ENCODE measurements at places on chromosomes 12 and 14.

DNA sequence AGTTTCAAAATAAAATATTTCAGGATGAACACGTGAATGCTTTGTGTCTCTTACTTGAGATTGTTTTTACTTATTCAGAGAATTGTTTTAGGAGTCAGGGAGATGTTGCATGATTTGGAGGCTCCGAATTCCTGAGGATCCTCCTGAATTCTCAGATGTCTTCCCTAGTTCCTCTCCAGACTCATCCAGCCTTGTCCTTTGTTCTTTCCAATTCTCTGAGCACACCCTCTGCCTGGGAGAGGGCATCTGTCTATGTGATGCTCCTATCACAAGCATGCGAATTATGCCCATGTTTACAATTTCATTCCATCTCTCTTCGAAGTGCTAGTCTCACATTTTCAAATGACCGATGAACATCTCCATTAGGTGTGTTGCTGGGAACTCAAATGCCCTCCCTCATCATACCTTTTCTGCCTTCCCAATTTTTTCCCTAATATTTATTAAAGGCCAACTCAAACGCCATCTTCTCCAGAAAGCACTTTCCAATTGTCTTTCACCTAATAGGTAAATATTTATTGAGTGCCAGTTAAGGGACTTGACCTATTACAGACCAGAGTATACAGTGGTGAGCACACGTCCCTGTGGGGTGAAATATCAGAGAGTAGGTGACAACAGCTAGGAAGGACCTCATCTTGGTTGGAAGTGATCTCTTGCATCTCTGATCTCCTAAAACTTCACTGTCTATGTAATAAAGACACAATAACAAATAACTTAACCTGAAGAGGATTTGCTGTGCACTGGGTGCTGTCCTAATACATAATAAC lies 64.4 kb downstream of the ARF6 start:
- no peak for DNase-seq
- no peaks in the 10 kb centered on the region for H3K4me1 ChIP-seq
- H3K27ac ChIP-seq = no peak overlapping the region
- H3K4me3 ChIP-seq = no peak overlapping the region
- H3K27me3 ChIP-seq = no peaks in the 10 kb centered on the region

DNA sequence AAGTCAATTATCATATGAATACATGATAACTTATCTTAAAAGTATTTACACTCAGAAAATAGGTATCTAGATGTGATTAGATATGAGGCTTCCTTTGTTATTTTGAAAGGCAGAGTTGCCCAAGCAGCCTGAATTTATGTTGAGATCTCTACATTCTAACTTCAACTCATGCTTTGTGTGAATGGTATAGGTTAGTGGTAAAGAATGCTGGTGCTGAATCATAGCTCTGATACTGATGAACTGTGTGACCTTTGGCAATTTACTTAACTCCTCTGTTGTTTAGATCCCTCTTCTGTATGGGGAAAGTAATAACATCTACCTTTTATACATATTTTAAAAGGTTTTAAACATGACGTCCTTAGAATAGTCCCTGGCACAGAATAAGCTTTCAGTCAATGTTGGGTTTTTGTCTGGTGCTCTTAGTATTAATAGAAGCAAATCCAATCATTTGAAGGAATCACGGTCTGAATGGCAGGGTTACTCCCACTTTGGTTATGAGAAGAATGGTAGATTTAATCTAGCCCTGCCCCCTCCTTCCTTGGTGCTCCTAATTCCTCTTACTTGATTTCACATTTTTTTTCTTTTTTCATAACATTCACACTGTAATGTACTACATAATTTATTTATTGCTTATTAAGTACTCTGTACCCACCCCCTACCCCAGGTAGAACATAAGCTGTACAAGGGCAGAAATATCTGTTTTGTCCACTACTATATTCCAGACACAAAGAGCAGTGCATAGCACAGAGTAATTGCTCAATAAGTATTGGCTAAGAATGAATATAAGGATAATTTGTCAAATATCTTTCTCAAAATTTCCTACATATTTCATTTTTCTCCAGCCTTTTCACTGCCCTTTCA lies 203.3 kb upstream of the KRR1 start:
- no peak overlapping the region for H3K4me3 ChIP-seq
- H3K27ac ChIP-seq = no peak overlapping the region
- no peaks in the 10 kb centered on the region for H3K27me3 ChIP-seq
- DNase-seq = no peak
- H3K36me3 ChIP-seq = no peaks in the 10 kb centered on the region
- H3K4me1 ChIP-seq = no peaks in the 10 kb centered on the region

DNA sequence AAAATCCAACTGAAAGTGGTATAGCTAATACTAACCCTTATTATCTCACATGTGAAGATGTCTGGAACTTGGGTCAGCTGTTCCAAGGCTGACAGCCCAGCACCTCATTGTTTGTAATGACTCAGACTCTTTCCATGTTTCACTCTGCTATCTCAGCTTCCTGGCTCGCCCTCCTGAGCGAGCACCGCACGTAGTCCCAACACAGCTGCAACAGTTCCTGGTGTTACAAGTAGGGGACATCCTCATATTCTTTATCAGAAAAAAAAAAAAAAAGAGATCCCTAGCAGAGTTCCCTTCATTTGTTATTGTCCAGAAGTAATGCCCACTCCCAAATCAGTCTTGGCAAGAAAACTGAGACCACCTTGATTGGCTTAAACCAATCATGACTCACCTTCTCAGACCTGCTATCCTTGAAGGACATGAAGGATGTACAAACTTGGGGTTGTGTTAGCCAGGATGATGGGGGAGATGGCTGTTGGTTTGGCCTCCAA lies 92.5 kb downstream of the ADCK1 start:
- no peak overlapping the region for H3K4me3 ChIP-seq
- no peak overlapping the region for H3K27ac ChIP-seq
- peaks cover 3% of the 10 kb centered on the region for H3K36me3 ChIP-seq
- no peak for DNase-seq
- H3K4me1 ChIP-seq = no peaks in the 10 kb centered on the region
- H3K27me3 ChIP-seq = peaks cover 2% of the 10 kb centered on the region

DNA sequence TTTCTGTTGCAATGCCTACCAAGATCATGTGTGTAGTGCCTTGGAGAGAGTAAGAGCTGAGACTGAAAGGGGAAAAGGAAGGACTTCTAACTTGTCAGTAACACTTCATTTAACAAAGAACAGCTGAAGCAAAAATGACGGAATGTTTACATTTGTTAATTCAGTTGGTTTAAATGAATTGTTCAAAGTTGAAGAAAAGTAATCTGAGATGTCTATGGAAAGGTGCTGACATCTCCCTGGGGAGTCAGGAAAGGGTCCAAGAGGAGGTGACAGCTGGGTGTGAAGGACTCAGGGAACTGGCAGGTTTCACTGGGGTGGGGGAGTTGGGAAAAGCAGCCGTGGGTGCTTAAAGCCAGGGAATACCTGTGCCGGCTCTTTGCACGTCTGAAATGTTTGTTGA lies 7.9 kb downstream of the TMEM63C start:
- no peak overlapping the region for H3K27ac ChIP-seq
- peaks cover 12% of the 10 kb centered on the region for H3K4me1 ChIP-seq
- H3K27me3 ChIP-seq = no peaks in the 10 kb centered on the region
- peaks cover 5% of the 10 kb centered on the region for H3K36me3 ChIP-seq
- no peak for DNase-seq

DNA sequence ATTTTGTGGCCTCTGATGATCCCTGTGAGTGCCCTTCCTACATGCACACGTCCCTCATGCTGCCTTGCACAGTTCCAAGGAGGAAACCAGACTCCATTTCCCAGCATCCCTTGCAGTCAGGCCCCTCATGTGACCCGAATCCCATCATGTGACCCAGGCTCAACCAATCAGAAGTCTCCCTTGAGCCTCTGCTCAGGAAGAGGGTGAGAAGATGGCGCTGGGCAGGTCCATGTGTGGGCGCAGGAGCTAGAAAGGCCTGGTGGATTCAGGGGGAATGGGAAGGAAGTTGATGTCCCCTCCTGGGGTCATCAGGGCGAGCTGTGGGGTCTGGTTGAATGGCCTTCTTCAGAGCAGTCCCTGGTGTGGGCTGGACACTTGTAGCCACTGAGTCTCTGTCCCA lies 240.5 kb downstream of the ADGRD1 start:
- peaks cover 4% of the 10 kb centered on the region for H3K4me1 ChIP-seq
- no peak for DNase-seq
- no peak overlapping the region for H3K27ac ChIP-seq
- no peak overlapping the region for H3K4me3 ChIP-seq

GRCh38 chr14:76537906-76538647 lies 162.1 kb downstream of the ESRRB start:
- peaks cover 5% of the 10 kb centered on the region for H3K27me3 ChIP-seq
- no peaks in the 10 kb centered on the region for H3K36me3 ChIP-seq
- H3K27ac ChIP-seq = no peak overlapping the region

GRCh38 chr14:23600806-23601205 lies 22.2 kb upstream of the JPH4 start:
- H3K36me3 ChIP-seq = no peaks in the 10 kb centered on the region
- H3K27me3 ChIP-seq = no peaks in the 10 kb centered on the region
- no peak overlapping the region for H3K4me3 ChIP-seq

DNA sequence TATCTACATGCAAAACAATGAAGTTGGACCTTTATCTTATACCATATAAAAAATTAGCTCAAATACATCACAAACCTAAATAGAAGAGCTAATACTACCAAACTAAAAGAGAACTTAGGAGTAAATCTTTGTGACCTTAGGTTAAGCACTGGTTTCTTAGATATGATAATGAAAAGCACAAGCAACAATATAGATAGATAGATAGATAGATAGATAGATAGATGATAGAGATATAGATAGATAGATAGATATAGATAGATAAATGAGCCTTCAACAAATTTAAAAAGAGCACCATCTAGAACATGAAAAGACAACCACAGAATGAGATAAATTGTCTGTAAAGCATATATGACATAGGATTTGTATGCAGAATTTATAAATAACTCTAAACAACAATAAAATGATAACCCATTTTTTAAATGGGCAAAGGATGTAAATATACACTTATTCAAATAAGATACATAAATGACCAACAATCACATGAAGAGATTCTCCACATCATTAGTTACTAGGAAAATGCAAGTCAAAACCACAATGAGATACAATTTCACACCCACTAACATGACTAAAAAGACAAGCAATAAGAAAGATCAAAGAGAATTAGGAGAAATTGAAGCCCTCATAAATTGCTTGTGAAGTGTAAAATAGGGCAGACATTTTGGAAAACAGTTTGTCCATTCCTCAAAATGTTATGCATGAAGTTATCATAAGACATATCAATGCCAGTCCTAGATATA lies 293.7 kb downstream of the BTG1 start:
- no peak for DNase-seq
- no peaks in the 10 kb centered on the region for H3K27me3 ChIP-seq
- H3K36me3 ChIP-seq = no peaks in the 10 kb centered on the region

DNA sequence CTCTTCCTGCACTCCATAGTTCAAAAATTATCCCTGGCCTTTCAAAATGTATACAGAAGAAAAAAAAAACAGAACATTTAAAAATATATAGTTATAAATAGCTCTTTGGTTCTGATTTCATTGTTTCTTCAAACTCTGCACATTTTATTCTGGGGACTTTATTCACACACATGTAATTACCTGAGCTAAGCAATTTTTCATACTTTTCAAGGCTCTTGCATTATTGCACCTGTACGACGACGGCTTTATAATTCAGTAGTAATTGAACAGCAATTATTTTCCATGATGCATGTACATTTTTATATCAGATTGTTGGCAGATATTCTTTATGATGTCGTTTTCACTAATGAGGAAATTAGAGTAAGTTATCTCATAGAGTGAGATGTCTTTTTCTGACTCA lies 13.5 kb upstream of the SLC15A5 start:
- no peaks in the 10 kb centered on the region for H3K27me3 ChIP-seq
- H3K27ac ChIP-seq = no peak overlapping the region
- H3K4me1 ChIP-seq = no peaks in the 10 kb centered on the region
- DNase-seq = no peak
- H3K36me3 ChIP-seq = no peaks in the 10 kb centered on the region
- no peak overlapping the region for H3K4me3 ChIP-seq

DNA sequence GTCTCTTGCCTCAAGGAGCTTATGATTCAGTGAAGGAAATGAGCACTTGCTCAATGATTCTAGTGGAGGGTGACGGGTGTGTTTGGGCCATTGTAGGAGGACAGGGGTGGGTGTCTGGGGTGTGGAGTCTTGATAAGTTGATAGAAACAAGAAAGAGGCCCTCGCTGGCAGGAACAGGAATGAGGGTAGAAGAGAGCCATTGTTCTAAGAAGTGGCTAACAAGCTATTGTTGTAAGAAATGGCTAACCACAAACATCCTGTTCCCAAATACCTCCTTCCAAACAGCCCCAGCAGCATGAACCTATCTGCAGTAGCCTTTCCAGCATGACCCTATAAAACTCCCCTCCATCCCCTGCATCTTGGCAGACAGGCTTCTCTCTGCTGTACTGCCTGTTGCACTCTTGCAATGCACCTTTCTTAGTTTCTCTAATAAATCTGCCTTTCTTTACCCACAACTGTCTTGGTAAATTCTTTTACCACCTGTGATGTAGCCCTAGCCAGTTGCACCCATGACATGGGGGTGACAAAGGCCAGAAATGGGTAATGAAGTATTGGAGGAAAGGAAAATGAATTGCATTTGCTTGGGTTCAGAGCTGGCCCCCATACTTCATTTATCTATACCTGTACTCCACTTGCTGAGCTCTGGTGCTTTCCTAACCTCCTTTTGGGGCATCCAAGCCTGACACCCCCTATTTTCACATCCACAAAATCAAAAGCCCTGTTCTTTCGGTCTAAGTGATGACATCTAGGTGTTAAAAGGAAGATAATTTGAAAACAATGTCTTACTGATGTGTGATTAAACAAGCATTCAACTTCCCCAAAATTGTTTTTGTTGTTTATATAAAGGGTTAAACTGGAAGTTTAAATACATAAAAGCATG lies 389.1 kb downstream of the GRIN2B start:
- no peak overlapping the region for H3K27ac ChIP-seq
- no peaks in the 10 kb centered on the region for H3K4me1 ChIP-seq
- no peaks in the 10 kb centered on the region for H3K27me3 ChIP-seq
- no peak overlapping the region for H3K4me3 ChIP-seq
- no peaks in the 10 kb centered on the region for H3K36me3 ChIP-seq

GRCh38 chr12:76080017-76080728 lies 4.3 kb downstream of the NAP1L1 start:
- no peak overlapping the region for H3K4me3 ChIP-seq
- no peak overlapping the region for H3K27ac ChIP-seq
- H3K4me1 ChIP-seq = peaks cover 9% of the 10 kb centered on the region
- no peak for DNase-seq

DNA sequence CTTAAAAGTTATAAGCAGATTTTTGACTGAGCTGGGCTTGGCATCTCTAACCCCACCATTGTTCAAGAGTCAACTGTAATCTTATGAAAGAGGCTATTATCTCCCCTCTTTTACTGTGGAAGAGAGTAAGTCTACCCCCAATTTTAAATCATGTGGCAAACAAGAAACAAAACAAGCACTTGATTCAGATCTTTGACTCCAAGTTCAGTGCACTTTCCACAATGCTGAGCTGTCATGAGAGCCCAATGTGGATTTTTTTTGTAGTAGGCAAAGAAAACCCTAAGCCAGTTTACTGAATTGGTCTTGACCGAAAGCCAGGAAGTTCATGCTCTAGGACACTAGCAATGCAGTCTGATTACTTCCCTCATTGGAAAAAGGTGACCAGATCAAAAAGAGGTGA lies 306.2 kb downstream of the GALC start:
- H3K27ac ChIP-seq = peak overlapping the region; percentile 70
- no peaks in the 10 kb centered on the region for H3K27me3 ChIP-seq
- no peaks in the 10 kb centered on the region for H3K36me3 ChIP-seq
- DNase-seq = no peak
- no peak overlapping the region for H3K4me3 ChIP-seq
- no peaks in the 10 kb centered on the region for H3K4me1 ChIP-seq

Measured in spinal cord (tissue), 10 donors.